HS-5 (cell line): ENCODE measurements at places on chromosomes 7 and 10.
A peak's percentile ranks its signal among the peaks of the same experiment; 100 is the strongest.

DNA sequence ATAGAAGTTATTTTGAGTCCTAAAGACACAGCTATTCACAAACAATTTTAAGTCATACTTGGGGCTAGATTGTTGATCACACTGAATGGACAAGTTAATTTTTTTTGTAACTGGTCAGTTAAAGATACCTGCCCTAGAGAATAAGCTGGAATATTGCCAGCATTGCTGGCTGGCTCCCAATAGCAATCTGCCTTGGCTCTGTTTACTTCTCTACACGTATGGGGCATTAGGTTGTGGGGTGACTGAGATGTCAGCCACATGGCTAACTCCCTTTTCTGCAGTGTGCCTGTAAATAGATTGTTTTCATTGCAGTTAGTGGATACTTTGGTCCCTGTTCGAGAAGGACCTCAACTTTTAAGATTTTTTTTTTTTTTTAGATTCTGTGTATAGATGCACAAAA lies 128.2 kb downstream of the SEMA3E start:
- DNase-seq: no peak

DNA sequence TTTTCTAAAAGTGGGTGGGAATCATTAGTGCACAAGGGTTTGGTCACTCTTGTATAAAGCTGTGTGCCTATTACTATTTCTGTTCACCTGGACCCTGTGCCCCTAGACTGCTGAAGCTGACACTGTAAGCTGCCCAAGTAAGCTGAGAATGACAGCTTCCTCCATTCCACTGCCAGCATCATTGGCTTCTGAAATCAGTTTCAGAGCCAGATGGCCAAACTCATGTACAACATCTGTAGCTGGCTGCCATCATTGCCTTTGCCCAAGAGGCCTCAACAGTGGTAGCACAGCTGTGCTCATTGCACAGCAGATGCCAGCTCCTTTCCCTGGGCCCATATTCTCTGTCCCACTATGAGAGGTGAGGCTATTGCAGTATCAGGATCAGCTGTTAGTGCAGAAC lies 165.7 kb downstream of the CPEB3 start:
- DNase-seq: no peak

DNA sequence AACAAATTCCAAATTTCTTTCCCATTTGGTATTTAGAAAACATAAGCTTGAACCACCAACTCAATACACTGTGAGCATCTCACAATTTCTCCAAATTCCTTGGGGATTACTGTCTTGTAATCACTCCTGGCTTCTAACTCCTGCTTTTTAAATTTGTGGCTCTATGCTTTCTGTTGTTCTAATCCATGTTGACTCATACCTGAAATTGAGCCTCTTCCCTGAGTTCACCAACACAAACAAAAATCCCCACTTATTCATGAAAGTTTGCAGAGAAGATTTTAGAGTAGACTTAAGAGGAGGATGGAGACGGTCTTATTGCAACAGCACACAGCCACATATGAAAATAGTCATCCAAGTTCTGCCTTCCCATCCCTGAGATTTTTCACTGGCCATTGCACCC lies 252.5 kb downstream of the PTEN start:
- peak; percentile 40 for DNase-seq

DNA sequence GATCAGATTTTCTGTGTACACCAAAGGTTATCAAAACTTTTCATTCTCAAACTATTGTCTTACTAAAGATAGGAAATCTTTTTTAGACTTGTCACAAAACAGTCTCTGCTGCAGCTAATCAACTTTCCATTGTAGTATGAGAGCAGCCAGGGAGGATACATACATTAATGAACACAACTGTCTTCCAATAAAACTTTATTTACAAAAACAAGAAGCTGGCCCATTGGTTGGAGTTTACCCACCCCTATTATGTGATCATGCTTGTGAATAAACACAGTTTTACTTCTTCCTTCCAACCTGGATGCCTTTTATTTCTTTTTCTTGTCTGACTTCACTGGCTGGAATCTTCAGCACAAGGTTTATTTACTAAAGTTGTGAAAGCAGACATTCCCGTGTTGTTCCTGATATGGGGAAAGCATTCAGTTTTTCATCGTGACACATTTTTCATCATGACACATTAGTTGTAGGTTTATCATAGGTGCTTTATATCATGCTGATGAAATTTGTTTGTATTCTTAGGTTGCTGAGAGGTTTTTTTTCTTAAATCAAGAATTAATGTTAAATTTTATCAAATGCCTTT lies 98.5 kb upstream of the CDK13 start:
- DNase-seq: no peak

GRCh38 chr7:96308253-96308949 lies 13.5 kb downstream of the SLC25A13 start:
- DNase-seq: no peak

DNA sequence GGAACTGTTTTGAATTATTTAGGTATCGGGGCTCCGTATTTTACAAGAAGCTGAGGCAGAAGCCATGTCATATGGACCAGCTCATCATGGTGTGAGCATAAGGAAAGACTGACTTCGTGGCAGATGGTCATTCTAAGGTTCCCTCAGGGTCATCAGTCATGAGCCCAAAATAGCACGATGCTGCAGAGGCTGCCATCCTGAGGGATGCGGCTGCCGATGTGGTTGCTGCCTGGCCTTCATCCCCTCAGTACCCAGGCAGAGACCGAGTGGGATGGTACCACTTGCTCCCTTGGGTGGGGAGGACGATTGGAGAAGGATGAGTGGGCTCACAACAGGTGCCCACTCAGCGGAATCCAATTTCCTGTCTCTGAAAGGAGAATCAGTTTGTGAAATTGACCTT lies 490.3 kb downstream of the SDK1 start:
- no peak for DNase-seq

DNA sequence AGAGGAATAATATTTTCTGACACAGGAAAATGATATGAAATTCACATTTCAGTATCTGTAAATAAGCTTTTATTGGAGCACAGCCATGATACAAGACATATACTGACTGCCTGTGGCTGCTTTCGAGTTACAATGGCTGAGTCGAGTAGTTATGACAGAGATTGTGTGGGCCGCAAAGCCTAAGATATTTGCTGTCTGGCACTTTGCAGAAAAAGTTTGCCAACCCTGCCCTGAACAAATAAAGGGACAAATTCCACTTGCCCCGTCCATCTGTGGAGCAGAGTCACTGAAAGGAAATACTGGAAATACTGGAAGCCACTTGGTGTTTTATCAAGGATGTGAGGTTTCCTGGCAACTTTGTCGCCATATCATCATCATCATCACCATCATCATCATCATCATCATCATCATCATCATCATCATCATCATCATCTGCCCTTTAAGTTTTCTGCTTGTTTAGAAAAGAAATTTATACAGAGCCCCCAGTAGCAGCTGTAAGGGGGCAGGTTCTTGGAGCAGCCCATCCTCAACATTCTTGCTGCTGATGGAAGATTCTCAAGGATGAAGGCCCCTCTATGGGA lies 85.8 kb downstream of the TCF7L2 start:
- no peak for DNase-seq

GRCh38 chr10:19713800-19714525 lies 102.3 kb upstream of the PLXDC2 start:
- DNase-seq: no peak

- no peak for DNase-seq
Observed at GRCh38 chr7:80135309-80136104, 876 bp downstream of the GNAI1 start.

DNA sequence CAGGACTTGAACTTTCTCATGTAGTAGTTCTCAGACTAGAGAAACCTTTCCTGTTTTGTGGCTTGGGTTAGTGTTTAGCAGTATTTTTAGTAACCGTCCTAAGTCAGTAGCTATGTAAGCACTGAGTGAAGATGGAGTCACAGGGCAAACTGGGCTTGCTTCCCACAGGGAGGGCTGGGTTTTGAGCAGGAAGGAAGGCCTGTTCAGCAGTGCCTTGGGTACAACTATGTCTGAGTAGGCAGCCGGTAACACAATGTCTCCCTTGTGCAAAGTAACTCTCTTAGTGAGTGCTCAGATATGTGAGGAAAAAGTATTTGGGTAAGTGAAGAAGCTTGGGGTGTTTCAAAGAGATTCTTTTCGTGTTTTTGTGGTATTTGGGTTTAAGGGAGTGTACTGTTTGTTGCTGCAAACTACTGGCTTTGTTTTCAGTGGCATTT lies 96.4 kb downstream of the CCSER2 start:
- DNase-seq: peak; percentile 64

- DNase-seq: no peak
Observed at GRCh38 chr10:73819081-73819480, 7.7 kb upstream of the NDST2 start.

- no peak for DNase-seq
Observed at GRCh38 chr10:68348265-68348741, 15.6 kb upstream of the PBLD start.

DNA sequence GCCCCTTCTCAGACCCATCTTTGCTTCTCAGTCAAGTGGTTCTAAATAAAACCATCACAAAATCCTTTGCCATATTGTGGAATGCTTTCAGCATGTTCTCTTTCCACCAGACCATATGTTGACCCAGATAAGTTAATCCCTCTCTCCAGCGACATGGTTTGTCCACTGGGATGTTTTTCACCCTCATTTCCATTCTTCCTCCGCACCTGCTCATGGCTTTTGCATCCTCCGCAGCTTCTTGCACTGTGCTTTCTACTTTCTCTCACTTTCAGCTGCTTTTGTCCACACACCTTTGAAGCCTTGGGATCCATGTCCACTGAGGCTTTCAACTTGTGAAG lies 52.3 kb upstream of the WAC start:
- no peak for DNase-seq

GRCh38 chr10:49594594-49594993 lies 15.5 kb upstream of the SLC18A3 start:
- DNase-seq: no peak

GRCh38 chr7:128421384-128421783 lies 11.6 kb upstream of the IMPDH1 start:
- no peak for DNase-seq

- DNase-seq: no peak
Observed at GRCh38 chr7:79478386-79478785, 24.9 kb upstream of the MAGI2 start.

GRCh38 chr10:132806561-132807003 lies 20.6 kb upstream of the NKX6-2 start:
- DNase-seq: no peak
